ENCODE measurements at places on chromosomes 2 and 18. TPM values are rescaled to one million over a fixed set of nuclear protein-coding genes. Genes with fewer than 3 reads are reported as not detected.

Gene RND3
- 24.9 TPM for total RNA-seq

Gene STAMBP
- 32.4 TPM for total RNA-seq

- DNase-seq, result peak; percentile 64
Observed at GRCh38 chr2:237540823-237541222, 25.6 kb upstream of the PRLH start.

- DNase-seq, result no peak
Observed at GRCh38 chr2:196590286-196590685, 49.2 kb upstream of the CCDC150 start.

GRCh38 chr2:174120346-174120745 lies 128.0 kb downstream of the OLA1 start:
- DNase-seq, result no peak

Gene POU3F3
- 0.15 TPM for total RNA-seq

- no peak for DNase-seq
Observed at GRCh38 chr2:205721057-205721449, 38.8 kb downstream of the NRP2 start.

DNA sequence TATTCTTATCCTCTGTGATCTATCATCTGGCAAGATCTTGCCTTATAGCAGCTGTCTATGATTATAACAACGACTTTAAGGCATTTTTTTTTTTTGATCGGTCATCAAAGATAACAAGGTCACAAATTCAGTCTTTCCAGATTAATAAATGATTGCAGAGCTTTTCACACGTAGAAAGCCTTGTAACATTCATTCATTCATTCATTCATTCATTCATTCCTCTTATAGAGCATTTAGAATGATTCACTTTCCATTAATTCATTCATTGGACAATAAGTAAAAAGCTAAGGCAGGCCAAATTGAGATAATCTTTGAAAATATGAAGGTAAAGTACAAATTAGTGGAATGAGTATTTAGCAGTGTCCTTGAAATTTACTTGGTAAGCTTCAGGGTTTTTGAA lies 223.7 kb downstream of the NUP35 start:
- no peak for DNase-seq

Gene CEP68
- 31.0 TPM for total RNA-seq

Gene LYG2
- not detected for total RNA-seq

DNA sequence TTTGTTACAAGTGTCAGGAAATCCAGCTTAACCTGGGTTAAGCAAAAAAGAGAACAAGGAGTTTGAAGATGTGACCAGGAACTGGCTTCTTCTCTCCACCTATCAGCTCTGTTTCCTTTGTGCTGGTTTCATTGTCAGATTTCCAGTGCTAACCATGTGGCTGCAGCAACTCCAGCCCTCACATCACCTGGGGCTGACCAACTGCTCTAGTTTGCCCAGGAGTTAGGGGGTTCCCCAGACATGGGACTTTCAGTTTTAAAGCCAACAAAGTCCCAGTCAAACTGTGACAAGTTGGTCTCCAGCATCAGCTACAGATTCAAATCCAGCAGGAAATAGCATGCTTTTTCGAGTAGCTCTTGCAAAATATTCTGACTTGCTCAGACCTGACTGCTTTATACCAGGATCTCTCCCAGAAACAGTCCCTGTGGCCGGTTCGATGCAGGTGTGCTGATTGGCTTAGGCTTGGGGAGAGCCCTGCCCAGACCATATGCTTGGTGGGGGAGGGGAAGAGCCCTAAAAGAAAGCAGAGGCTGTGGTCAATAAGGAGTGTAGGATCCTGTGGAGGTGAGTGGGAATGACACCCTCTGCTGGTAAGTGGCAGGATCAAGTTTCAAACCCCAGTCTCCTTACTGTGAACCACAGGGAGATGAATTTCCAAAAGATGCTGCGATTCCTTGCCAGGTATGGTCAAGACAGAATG lies 49.5 kb downstream of the KCNE4 start:
- no peak for DNase-seq

GRCh38 chr18:8825729-8826375 lies 120.5 kb downstream of the MTCL1 start:
- no peak for DNase-seq

Gene ATP6V1B1
- total RNA-seq, result not detected

Gene FEV
- total RNA-seq, result not detected

DNA sequence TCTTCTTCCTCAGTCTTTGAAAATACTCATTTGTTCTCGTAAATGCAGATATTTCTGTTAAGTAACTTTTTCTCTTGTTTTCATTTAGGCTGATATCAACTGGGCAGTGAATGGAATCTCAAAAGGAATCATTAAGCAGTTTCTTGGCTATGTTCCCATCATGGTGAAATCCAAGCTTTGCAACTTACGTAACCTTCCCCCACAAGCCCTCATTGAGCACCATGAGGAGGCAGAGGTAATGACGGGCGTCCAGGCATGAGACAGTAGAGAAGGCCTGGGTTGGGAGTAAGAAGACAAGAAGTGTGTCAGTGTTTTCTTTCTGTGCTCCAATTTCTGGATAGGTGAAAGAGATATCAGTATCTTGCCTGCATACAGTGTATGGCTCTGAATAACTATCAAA lies 5.1 kb downstream of the POLR1B start:
- DNase-seq, result no peak

Gene CCDC178
- total RNA-seq, result 1.9 TPM

GRCh38 chr2:64989982-64990614 lies 899 bp downstream of the SLC1A4 start:
- DNase-seq, result no peak

DNA sequence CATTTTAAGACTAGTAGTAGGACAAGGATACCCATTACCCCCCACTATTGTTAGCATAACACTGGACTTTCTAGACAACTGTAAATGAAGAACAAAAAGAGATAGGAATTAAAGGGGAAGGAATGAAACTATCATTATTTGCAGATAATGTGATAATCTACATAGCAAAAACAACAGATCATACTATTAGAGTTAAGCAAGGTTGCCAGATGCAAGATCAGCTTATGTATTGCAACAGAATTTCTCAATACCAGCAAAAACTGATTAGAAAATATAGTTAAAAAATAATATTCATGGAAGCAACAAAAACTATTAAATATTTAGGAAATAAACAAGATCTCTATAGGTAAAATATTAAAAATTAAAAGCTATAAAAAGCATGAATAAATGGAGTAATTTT lies 194.4 kb upstream of the SPRED2 start:
- DNase-seq, result no peak

DNA sequence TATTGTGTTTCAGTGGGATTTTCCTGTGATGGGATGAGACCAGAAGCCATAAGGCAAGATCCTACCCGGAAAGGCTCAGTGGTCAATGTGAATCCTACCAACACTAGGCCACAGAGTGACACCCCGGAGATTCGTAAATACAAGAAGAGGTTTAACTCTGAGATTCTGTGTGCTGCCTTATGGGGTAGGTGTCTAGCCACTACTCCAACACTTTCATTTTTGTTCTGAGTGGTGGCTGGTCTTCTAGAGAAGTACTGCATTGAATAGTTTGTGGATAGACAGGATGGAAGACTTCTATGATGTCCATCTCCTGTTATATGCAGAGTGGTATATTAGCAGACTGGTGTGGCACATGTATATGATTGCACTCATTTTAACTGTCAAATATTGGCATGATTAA lies 117.7 kb upstream of the IL1R2 start:
- no peak for DNase-seq

DNA sequence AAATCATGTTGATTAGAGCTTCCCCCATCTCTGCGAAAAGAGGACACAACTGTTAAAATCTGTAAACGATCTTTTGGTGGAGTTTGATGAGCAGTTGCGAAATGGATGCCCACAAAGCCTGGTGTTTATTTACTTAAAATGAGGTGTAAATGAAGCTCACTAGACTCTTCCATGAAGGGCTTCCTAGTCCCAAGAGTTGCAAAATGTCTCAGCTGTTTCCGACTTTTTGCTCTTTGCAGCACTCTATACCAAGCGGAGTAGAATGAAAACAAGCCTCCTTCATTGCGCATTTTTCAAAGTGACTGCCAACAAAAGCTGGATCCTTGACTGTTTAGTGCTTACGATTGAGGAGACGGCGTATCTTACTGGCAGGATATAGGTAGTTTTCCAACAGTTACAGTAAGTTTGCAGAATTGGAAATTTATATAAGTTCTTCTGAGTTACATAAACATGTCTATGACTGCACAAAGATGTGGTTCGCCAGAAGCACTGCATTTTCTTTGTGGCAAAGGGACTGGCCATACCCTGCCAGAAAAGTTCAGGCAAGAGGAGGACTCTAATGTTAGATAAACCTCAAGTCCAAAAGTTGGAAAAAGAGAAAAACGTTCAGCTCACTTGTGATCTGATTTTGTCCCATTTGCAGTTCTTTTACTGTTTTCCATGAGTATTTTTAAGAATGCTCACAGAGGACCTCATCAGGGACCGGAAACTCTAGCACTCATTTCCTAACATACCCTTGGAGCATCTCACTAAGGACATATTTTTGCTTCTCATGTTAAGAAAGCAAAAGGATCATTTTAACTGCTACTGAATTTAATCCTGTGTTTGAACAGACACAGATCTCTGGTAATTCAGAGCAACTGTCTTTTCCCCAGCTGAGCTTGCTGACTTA lies 42.7 kb downstream of the COLEC12 start:
- no peak for DNase-seq

DNA sequence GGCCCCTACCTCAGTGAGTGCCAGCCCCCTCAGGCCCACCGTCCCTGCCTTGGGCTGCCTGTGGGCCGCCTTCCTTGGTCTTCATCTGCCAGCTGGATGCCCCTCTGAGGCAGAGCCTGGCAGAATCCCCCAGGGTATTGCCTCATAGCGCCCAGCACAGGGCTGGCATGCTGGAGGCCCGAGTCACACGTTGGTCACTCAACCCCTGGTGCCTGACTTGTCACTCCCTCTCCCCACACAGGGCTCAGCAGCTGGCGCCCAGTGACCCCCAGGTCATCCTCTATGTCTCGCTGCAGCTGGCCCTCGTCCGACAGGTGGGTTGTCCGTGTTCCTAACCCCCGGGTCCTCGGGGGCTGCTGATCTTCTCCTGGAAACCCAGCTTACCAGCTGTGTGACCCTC lies 108.4 kb upstream of the MCFD2 start:
- no peak for DNase-seq

Gene ASXL3
- 4.3 TPM for total RNA-seq

- DNase-seq, result no peak
Observed at GRCh38 chr18:79787527-79787864, 10.2 kb upstream of the KCNG2 start.

DNA sequence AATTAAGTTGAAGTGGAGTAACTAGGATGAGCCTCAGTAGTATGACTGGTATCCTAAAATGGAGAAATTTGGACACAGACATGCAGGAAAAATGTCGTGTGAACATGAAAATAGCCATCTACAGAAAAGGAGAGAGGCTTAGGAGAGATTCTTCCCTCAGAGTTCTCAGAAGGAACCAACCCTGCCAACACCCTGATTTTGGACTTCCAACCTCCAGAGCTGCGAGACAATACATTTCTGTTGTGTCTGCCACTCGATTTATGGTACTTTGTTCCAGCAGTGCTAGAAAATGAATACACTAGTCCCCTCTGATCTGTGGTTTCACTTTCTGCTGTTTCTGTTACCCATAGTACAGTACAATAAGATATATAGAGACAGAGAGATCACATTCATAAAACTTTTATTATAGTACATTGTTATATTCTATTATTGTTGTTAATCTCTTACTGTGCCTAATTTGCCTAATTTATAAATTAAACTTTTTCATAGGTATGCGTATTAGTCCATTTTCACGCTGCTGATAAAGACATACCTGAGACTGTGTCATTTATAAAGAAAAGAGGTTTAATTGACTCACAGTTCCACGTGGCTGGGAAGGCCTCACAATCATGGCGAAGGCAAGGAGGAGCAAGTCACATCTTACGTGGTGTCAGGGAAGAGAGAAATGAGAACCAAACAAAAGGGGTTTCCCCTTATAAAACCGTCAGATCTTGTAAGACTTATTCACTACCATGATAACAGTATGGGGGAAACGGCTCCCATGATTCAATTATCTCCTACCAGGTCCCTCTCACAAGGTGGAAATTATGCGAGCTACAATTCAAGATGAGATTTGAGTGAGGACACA lies 41.3 kb downstream of the PLEKHA3 start:
- DNase-seq, result no peak

DNA sequence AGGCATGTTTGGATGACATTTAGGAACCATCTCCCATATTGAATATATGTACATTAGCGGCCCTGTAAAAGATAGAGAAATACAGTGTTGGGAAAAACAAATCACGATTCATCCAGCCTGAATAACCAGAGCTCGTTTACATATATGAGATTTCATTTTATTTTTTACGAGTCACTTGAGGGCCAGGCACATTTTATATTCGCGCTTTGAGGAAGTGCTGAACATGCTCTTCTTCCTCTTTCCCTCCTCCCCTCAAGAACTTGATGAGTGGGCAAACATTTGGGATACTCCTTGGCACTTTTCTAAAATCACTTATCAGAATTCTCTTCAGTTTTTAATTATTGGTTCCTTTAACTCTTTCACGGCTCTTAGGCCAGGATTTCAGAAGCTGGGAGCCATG lies 268.0 kb upstream of the TANK start:
- no peak for DNase-seq

- no peak for DNase-seq
Observed at GRCh38 chr2:58853420-58853819, 612.3 kb upstream of the FANCL start.

DNA sequence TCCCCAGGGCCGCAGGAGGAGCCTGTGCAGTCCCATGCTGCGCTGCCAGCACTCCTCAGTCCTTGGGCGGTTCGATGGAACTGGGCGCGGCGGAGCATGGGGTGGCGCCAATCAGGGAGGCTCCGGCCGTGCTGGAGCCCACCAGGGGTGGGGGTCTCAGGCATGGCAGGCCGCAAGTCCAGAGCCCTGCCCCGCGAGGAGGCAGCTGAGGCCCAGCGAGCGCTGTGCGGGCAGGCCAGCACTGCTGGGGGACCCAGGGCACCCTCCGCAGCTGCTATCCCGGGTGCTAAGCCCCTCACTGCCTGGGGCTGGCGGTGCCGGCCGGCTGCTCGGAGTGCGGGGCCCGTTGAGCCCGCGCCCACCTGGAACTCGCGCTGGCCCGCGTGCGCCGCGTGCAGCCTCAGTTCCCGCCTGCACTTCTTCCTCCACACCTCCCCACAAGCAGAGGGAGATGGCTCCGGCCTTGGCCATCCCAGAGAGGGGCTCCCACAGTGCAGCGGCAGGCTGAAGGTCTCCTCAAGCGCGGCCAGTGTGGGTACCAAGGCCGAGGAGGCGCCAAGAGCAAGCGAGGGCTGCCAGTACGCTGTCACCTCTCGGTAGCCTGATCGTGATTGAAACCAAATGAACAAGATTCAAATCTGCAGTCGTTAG lies 22.8 kb upstream of the GALM start:
- no peak for DNase-seq

Gene RBM43
- total RNA-seq, result 11.7 TPM

Gene ITGA4
- 13.1 TPM for total RNA-seq

Gene GALR1
- total RNA-seq, result 0.24 TPM

- DNase-seq, result no peak
Observed at GRCh38 chr2:164438490-164439205, 182.6 kb downstream of the GRB14 start.

DNA sequence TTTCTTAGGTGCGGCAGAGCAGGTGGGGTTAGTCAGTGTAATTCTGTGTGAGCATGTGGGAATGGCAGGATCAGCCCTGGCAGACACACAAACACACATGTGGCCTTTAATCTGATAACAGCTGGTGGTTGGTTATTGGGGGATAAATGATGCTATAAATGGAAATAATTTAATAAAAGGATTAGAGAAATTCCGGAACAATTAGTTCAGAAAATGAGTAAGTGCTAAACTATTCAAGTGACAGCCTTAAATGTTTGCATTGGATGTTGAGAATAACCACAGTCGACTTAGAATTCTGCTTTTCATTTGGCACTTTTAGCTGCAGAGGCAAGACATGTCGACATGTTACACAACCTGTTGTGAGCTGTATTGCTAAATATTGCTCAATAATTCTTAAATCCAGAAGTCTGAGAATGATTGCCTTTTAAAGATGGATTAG lies 7.2 kb downstream of the SMYD1 start:
- no peak for DNase-seq

All from aorta (tissue), 5 donors.